ENCODE measurements at places on chromosomes 1 and 21.
A peak's percentile ranks its signal among the peaks of the same experiment; 100 is the strongest.

DNA sequence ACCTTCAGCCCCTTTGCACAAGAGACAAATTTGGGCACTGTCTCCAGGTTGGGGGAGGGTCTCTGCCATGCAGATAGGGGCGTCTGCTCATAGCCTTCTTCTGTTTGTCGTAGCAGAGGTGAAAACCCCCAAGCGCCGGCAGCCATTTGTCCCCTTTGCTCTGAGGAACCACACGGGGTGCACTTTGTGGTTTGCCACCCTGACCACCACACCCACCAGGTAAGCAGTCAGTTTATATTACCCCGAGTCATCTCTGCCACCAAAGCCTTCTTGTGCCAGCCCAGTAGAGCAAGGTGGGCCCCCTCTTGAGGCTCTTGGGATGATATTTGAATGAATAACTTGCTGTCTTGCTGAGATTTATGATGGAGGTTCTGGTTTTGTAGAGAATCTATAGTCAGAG lies 111.8 kb downstream of the VPS13D start:
- DNase-seq: no peak

GRCh38 chr21:38760017-38760761 lies 45.5 kb upstream of the ETS2 start:
- DNase-seq: peak; percentile 28

DNA sequence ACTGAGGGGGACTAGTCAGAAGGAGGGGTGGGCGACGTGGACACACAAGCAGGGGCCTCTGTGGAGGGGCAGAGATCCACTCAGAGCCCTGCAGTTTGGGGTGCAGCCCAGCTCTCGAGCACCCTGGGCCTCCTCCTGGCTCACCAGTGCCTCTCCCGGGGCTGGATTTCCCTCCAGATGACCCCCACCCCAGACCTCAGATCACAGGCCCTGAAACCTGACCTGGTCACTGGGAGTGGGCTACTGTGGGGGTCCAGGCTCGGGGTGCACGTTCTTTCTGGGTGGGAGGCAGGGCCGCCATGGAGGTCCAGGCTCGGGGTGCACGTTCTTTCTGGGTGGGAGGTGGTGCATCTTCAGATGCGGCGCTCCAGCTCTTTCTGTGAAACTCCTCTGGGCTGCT lies 10.3 kb upstream of the LHX4 start:
- no peak for DNase-seq

- DNase-seq: no peak
Observed at GRCh38 chr1:225808136-225808535, 1.8 kb upstream of the EPHX1 start.

DNA sequence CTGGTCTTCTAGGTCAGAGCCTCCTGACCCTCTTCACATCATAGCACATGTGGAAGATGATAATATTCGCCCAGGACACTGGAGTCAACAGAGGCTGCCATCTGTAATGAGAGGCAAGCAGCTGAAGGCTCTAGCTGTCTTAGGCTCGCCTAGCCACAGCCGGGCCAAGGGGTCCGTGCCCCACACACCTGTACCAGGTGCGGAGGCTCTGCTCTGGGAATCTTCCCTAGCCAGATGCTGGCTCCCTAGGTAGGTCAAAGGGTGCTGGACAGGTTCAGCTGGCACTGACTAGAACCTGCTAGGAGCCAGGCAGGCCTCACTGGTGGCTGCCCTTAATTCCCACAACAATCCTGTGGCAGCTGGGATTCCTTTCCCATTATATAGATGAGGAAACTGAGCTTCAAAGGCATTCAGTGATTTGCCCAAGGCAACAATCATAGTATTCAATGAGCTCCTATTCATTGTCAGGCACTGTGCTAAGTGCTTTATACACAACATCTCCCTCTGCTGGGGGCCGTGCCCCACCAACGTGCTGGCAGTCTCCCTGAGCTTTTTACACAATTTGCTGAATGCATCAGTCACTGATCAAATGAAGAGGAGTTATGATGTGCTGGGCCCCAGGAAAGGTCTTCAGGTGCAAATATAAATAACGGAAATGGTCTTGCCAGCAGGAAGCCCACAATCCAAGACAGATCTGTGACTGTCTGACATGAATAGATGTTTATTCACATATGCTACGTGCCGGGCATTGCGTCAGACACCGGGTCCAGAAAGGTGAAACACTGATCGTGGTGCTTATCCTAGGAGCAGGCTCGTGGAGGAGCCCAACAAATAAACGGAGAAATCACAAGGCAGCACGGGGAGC lies 58.0 kb downstream of the DDX20 start:
- peak; percentile 6 for DNase-seq
